ENCODE measurements at places on chromosomes 11 and 22.

- no peak for DNase-seq
Observed at GRCh38 chr22:23305321-23305910, 125.1 kb downstream of the BCR start.

DNA sequence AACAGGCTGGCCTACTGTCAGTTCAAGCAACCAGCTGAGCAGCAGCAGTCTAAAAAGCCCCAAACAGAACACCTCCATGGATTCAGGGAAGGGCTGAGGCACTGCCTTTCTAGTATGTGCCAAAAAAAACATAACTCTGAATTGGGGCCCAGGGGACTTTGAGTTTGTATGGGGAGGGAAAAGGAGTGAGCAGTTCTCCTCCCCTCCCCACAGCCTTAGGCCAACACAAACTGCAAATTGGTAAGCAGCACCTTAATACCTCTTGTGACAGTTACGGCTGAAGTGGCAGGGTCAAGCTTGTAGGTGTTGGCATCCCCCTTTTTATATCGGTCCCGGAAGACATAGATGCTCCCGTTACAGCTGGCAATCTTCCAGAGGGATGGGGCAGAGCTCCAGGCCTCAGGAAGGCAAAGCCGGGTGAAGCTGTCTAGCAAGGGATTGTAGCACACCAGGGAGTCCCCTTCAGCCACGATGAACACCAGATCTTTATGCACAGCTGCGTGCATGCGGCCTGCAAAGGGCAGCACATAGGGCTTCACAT is 6.0 kb downstream of the KBTBD4 start:
- DNase-seq: no peak

DNA sequence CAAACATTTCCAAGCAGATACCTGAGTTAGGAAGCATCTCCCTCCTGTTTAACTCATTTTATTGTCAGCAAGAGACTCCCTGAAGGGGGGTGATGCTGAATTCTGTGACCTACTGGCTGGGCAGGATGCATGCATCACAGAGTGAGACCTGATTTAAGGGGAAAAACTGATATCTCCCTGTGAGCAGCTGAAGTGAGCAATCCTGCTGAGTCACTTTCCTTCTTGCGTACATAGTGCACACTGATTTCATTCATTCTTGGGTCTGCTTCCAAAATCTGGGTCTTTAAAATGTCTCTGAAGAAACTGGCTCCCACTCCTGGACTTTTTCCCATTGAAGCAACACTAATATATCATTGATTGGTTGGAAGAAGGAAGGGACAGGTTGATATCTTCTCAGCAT is 23.3 kb downstream of the P4HA3 start:
- DNase-seq: no peak

- DNase-seq: no peak
Observed at GRCh38 chr11:115765803-115766239, 261.6 kb upstream of the CADM1 start.

GRCh38 chr11:18676803-18677202 is 21.8 kb upstream of the TMEM86A start:
- DNase-seq: no peak

DNA sequence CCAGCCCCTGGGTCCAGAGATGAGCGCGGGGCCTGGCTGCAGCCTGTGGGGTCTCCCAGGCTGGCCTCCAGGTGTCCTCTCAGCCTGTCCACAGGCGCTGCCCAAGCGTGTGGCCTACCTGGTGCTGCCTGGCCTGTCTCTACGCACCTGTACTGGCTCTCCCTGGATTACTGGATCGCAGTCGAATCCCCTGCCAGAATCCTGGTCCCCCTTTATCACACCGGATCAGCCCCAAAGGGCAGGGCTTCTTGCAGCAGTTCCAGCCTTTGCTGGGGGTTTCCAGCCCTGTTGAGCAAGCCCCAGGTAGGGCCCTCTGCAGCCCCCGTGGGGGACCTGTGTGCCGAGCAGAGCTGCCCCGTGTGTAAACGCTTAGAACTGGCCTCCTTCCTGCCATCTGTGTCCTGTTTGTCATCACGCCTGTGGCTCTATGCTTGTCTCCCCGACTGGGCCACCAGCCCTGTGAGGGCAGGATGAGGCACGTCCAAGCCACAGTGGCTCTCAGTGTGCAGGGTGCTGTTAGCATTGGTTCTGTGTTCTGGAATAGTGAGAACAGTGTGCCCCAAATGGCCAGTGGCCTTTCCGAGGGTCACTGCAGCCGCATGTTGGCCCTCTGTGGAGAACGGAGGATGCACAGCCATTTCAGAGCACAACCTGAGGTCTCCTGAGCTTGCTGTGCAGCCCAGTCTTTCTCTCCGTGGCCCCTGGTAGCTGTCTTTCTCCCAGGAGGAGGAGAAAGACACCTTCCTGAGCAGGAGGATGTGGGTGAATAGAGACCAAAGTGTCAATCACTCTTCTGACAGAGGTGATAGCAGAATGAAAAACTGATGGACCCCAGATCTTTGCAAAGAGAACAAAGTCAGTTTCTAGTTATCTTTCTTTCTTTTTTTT is 13.9 kb upstream of the TXNRD2 start:
- DNase-seq: no peak

DNA sequence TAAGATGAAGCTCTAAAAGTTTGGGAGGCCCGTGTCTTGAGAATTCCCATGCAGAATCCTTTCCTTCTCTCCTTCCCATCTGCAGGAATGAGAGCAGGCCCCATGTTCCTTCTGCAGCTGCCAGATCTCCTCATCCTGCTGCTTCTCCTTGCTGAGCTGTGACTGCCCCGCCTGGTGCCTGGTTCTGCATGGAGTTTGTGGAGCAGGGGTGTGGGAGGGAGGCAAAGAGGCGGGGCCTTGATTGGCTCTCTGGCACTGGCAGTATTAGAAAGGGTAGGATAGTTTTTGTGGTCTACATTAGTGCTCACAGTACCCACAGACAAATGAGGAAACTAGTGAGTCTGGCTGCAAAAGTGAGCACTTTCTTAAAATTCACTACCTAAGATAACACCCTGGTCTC is 91.1 kb upstream of the CLPB start:
- no peak for DNase-seq

All from GOT3 (cell line).